Endothelial cell (in vitro differentiated cells): ENCODE measurements at places on chromosomes 6 and 20. TPM values are rescaled to one million over a fixed set of nuclear protein-coding genes. Genes with fewer than 3 reads are reported as not detected.

The C6orf132 gene
- total RNA-seq: 0.87 TPM

The BMP7 gene
- 0.38 TPM for total RNA-seq

The SLPI gene
- total RNA-seq: 0.82 TPM

The PTGIS gene
- total RNA-seq: 12.2 TPM

The CFB gene
- total RNA-seq: not detected

The PCK1 gene
- not detected for total RNA-seq

The EMILIN3 gene
- 0.28 TPM for total RNA-seq

DNA sequence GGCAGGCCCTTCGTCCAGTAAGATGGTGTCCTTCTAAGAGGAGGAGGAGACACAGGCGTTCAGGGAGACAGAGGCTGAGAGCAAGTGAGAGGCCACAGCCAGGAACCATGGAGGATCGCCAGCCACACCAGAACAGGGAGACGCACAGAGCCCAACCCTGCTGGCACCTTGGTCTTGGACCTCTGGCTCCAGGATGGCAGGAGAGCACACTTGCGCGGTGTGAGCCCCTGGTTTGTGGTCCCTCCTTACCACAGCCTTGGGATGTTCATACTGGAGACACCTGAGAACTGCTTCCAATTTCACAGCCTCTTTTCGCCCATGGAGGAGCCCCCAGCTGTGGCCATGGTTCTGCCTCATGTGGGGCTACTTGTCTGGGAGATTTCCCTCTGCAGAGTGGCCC lies 222.4 kb downstream of the DLL1 start:
- DNase-seq: no peak

GRCh38 chr6:135499441-135500340 lies 2.2 kb upstream of the AHI1 start:
- no peak for DNase-seq

- no peak for DNase-seq
Observed at GRCh38 chr6:75236630-75237029, 7.0 kb downstream of the COX7A2 start.

DNA sequence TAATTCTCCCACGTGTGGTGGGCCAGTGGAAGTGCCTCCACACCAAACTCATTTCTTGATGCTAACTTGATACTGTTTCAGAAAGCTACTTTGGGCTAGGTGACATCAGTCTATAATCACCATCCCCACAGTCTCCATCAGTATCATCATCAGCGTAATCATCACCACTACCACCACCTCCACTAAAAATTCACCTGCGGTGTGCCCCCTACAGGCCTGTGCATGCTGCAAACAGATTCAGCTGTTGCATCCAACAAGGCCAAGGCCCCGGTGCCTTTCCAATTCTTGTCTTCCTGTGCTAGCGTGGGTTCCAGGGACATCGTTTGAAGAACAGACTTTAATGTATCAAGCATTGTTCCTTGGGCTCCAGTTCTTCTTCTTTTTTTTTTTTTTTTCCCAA lies 201.3 kb upstream of the EXOC2 start:
- peak; percentile 22 for DNase-seq

DNA sequence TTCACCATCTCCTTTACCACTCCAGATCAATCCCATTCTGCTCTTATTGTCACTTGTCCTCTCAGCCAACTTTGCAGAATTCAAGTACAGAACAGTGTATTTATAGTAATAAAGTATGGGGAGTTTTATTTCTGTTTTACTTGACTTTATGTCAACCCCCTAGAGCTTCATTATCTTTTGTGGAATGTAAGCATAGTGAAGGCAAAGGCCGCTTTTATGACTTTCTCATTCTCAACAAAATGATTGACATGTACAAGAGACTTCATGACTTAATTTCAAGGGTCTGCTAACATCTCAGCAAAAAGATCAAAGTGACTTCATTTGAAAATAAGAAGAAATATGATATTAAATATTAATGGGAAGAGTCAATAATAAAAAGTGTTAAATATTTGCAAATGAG lies 28.7 kb upstream of the ARID1B start:
- no peak for DNase-seq

- no peak for DNase-seq
Observed at GRCh38 chr20:6228302-6228843, 105.5 kb upstream of the FERMT1 start.

- DNase-seq: no peak
Observed at GRCh38 chr20:23080521-23080920, 5.6 kb downstream of the CD93 start.

DNA sequence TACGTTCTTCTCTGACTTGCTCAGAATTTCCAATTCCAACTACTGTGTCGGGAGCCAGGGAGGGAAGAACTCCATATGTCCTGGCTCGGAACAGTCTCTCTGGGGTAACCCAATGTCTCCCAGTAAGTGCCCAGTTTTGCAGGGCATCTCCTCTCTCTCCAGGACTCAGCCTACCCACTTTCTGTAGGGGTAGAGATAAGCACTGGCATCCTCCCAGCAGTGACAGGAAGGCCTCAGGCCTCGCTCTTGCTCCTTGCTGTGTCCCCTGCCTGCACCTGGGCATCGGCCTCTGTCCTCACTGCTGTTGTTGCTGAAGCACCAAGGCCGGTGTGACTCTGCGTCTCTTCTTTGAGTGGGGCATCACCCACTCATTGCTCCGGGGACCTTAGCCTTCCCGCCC lies 388.9 kb upstream of the JARID2 start:
- no peak for DNase-seq

GRCh38 chr6:28860581-28860980 lies 63.2 kb downstream of the TRIM27 start:
- DNase-seq: no peak

- no peak for DNase-seq
Observed at GRCh38 chr6:10174761-10175160, 240.1 kb downstream of the TFAP2A start.

DNA sequence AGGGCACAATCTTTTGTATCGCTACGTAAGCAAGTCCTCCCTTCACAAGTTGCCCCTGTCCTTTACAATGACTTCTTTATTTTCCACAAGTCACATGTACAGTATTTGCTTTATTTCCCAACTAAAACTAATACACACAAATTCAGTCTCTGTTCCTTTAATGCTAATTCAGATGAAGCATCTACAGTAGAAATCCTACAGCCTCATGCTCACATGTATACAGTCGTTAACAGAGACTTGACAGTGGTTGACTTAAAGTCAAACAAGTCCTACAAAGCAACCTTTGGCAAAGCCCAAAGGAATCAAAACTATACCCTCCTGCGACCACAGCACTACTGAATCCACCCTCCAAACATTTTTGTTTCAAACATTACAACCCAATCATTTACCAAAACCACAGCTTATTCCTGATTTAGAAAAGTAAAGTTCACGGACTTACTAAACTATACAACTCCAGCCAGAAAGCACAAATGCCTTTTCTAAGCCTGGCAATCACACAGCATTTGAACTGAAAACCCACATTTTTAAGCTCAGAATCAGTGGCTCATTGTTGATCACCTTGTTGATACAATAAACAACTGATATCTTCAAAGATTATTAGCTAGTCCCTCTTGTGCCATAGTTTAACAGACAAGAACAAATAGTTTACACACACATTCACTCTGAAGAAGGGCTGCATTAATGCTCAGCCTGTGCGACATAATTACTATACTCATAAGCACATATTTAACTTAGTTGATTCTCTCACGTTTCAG lies 70.9 kb upstream of the NHSL1 start:
- no peak for DNase-seq

GRCh38 chr6:63565727-63566596 lies 6.3 kb upstream of the LOC128125822 start:
- no peak for DNase-seq

DNA sequence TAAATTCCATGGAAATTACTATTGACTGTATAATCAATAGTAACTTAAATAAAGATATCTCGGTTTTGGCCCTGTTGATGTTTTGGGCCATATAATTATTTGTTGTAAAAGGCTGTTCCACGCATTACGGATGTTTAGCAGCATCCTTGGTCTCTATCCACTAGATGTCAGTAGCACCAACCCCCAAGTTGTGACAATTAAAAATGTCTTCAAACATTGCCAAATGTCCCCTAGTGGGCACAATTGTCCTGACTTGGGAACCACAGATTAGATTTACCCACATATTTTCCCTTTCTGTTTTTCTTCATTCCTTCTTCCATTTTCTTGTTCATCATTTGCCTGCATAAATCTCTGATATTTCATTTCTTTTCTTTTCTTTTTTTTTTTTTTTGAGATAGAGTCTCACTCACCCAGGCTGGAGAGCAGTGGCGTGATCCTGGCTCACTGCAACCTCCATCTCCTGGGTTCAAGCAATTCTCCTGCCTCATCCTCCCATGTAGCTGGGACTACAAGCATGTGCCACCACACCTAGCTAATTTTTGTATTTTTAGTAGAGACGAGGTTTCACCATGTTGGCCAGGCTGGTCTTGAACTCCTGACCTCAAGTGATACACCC lies 13.6 kb upstream of the WFDC8 start:
- DNase-seq: peak; percentile 41

DNA sequence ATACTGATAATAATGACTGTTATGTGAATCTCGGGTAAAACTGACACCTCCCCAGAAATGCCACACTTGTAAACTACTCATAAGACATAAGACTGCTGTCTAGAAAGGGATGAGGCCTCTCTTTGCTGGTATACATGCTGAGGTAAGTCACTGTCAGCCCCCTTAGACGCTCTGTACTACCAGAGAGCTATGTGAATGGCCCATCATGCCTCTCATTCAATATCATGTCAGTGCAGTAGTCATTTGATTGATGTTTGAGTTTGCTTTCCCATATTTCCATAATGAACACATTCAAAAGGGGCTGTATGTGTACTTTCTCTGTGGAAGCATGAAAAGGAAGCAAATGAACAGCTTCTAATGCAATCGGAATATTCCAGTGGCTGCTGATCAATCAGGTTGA lies 119.4 kb upstream of the AGPAT4 start:
- DNase-seq: no peak

DNA sequence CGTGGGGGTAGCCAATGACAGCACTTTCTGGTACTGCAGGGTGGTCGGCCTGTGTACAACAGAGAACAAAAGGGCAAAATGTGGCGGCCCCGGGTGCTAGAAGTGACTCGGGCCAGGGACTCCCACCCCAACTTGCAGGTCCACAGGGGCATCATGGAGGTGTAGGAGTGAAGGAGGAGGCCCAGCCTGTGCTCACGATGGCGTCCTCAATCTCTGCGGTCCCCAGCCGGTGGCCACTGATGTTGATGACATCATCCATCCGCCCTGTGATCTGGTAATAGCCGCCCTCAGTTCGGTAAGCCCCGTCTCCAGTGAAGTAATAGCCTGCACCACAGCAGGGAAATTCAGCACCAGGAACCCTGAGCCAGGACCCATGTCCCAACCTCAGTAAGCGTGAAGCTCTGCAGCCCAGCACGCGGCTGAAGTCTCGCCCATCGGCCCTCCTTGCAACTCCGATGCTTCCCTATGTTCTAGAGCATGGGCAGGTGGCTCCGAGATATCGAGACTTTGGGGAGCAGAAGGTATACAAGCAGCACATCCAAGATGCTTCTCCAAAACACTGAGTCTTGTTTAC lies 20.2 kb upstream of the APMAP start:
- DNase-seq: no peak

DNA sequence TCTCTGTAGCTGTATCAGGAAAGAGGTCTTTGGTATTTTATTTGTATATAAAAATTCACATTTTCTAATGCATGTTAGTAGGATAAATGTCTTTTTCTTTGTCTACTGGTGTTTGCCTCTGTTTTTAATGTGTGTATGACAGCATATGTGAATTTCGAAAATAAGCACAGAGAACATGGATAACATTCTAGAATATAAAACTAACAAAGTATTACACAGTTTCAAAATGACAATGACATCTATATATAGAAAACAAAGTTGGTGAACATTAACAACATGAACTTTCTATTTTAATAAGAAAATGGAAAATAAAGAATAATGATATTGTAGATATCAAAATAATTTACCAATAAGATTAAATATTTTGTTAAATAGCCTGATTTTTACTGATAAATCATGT lies 608.0 kb downstream of the COL12A1 start:
- no peak for DNase-seq

DNA sequence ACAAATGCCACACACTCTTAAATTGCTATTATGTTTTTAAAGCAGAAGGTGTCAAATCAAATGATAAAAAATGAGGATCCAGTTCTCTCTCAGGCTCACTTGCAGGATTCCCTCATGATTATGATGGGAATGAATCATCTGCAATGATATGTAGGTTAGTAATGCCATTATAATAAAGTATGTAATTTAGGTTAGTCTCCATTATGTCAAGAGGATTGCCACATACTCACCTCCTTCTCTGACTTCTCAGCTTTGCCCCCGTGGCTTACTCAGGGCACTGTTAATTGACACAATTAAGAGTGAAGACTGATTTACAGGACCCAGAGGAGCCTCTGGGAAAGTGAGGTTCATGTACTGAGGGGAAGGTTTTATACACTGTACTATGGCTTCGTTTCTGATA lies 591.7 kb upstream of the NRSN1 start:
- DNase-seq: no peak

DNA sequence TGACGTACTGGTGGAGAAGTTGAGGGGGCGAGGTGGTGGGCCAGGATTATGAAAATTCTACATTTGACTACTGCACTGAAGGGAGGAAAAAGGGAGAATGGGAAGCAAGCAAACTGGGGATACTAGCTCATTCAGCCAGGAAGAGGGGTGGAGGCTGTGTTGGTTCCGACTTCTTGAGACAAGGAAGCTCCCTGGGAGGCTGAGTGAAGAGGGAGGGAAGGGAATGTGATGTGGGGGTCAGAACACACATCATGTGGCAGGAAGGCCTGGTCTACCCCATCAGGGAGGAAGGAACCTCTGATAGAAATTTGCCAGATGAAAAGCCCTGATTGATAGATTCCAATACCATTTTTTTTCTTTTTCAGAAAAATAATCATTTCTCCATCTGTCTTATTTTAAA lies 28.8 kb upstream of the MCHR2 start:
- no peak for DNase-seq

DNA sequence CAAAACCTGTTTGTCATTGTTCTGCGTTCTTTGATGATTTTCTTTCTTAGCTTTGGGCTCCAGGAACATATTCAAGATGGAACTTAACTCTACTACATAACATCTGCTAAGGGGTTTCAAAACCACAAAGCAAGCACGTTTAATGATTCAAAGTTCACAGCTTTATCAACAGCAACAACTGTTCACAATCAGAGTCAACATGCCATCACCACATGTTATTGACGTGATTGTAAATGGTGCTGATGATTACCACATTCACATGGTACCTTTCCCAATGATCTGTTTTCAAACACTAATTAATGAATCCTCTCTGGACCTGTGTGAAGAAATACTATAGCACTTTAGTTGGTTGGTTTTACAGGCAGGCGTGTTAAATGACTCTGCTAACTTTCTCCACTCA lies 180.6 kb upstream of the CEP162 start:
- DNase-seq: no peak

DNA sequence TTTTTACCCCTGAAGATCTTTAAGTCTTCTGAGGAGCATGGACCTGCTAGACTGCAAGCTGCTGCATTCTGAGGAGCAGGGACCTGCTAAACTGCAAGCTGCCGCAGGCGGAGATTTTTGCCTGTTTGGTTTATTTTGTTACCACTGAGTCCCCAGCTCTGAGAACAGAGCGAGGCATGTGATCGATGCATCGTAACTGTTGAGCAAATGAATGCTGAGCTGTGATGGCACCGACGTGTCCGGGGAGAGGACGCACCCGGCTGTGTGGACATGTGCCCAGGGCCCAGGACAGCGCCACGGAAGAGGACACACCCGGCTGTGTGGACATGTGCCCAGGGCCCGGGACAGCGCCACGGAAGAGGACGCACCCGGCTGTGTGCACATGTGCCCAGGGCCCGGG lies 24.2 kb downstream of the DNAJC5 start:
- DNase-seq: no peak

GRCh38 chr6:138972226-138972665 lies 15.8 kb downstream of the REPS1 start:
- no peak for DNase-seq
